ENCODE measurements at places on chromosomes 2 and 18. TPM values are rescaled to one million over a fixed set of nuclear protein-coding genes. Genes with fewer than 3 reads are reported as not detected.
A peak's percentile ranks its signal among the peaks of the same experiment; 100 is the strongest.

GRCh38 chr2:210302326-210302725 is 12.6 kb downstream of the MYL1 start:
- DNase-seq, result peak; percentile 2

GRCh38 chr2:194896871-194897270 is 760.2 kb upstream of the SLC39A10 start:
- DNase-seq, result no peak

GRCh38 chr2:100756704-100757103 is 63.2 kb upstream of the NPAS2 start:
- DNase-seq, result no peak

DNA sequence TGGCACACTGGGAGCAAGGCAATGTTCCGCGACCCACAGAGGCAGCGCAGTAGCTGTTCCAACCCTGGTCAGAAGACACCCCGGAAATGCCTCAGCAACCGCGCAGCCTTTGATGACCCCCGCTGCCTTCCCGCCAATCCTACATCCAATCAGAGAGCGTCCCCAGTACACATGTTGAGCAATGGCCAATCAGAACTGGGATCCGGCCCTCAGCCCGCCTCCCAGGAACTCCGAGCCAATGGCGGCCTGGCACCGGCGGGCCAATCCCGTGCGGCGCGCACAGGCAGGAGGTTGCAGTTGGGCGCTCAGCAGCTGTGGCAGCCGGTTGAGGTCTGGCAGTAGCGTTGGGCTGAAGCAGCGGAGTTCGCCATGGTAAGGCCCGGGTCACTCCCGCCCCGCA is at the start of gene TUBA3D:
TSS of gene TUBA3D (plus strand) at position 289 of the 400 bp plus-strand sequence. CDS start at position 370, 81 bp downstream.
- no peak for DNase-seq

- DNase-seq, result peak; percentile 42
These were observed 214.6 kb downstream of the SETBP1 start for GRCh38 chr18:44895176-44895798.

GRCh38 chr2:171924170-171924942 is 2.1 kb downstream of the HAT1 start:
- no peak for DNase-seq

DNA sequence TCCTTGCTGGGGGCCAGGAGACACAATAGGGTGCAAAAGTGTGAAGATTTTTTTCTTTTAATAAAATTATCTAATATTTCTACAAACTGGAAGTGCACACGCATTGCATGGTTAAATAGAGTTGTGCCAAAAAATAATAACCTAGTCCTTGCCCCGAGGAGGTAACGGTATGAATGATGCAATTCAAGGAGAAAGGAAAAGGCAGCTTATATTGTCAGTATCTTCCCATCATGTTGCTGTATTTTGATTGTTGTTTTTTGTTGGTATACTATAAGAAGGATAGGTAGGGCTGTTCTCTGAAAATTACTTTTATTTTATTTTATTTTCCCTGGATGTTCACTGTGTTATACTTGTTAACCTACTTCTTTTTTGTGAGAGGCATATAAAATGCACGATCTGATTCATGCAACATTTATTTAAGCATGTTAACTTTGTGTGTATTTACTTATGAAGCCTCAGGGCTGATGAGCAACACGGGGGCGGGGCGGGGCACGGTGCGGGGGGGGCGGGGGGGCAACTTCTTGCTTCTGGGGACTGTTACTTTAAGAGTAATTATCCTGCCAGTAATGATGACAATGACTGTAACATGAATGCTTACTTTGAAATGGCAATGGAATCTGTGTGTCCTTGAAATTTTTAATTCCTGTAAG is 118.6 kb downstream of the AQP4 start:
- DNase-seq, result peak; percentile 56

GRCh38 chr18:58091099-58091611 is 47.1 kb downstream of the NEDD4L start:
- peak; percentile 73 for DNase-seq

DNA sequence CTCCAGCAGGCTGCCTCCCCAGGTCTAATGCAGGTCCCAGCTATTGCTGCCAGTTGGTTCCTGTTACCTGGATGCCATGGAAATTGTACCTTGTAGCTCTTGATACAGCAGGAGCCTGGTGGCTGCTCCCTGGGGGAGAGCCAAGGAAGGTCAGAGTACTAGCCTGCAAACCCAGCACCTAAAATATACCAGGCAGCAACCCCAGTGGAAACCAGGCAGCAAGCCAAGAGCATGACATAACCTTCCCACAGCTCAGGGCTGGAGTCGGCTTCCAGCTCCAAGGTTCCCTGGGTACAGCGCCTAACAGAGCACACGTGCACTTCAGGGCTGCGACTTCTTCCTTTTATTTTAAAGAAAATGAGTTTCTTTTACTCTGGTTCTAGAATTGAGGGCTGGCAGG is 30.3 kb downstream of the TNP1 start:
- no peak for DNase-seq

DNA sequence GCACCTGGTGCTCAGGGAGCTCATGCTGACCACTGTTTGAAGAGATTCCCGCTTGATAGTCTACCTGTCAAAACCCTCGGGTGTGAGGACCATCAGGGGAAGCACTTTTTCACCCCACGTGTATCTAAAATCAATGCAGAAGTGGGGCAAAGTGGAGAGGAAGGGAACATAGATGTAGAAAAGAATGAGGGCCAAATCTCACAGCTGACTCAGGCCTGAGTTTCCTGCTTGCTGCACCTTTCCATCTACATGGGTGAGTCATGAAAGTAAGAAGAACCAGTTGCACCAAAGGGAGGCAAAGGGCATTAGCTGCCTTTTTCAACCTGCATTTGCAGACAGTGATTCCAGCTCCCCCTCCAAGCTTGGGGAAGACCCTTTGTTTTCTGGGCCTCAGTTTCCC is 100.2 kb upstream of the MYCN start:
- no peak for DNase-seq

GRCh38 chr2:118738106-118738505 is 109.3 kb downstream of the EN1 start:
- no peak for DNase-seq

GRCh38 chr2:175575346-175576258 is 394.1 kb upstream of the ATP5MC3 start:
- no peak for DNase-seq

GRCh38 chr2:101296371-101296770 is 12.1 kb downstream of the RNF149 start:
- DNase-seq, result no peak

Gene SERPINB4
- not detected for polyA plus RNA-seq

Gene EIPR1
- polyA plus RNA-seq, result 36.8 TPM

Gene GKN2
- polyA plus RNA-seq, result not detected

Gene CYTIP
- polyA plus RNA-seq, result not detected

Gene GPR45
- polyA plus RNA-seq, result not detected

Gene GAD1
- 0.82 TPM for polyA plus RNA-seq

Gene KCNIP3
- 9.2 TPM for polyA plus RNA-seq
